ENCODE measurements at places on chromosomes 13 and 19.

- DNase-seq: no peak
Measured at GRCh38 chr13:62643799-62644524, 1228.3 kb upstream of the PCDH20 start.

- DNase-seq: no peak
Measured at GRCh38 chr19:48926909-48927308, 6.6 kb upstream of the DHDH start.

DNA sequence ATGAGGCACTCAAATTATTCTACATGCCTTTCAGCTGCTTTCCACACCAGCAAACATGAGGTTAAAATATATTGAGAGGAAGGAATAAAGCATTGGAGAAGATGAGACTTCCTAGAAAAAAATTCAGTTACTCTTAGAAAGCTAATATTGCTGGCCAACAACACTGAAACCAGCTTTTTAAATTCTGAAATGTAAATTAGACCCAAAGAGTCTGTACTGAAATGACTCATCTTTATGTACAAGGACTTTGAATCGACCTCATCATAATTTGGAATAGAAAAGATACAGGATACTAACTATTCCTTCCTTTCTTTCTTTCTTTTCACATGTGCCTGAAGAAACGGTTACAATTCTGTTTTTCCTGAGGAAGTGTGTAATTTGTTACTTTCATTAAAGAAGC, 6.5 kb upstream of the HSPH1 start:
- DNase-seq: no peak

DNA sequence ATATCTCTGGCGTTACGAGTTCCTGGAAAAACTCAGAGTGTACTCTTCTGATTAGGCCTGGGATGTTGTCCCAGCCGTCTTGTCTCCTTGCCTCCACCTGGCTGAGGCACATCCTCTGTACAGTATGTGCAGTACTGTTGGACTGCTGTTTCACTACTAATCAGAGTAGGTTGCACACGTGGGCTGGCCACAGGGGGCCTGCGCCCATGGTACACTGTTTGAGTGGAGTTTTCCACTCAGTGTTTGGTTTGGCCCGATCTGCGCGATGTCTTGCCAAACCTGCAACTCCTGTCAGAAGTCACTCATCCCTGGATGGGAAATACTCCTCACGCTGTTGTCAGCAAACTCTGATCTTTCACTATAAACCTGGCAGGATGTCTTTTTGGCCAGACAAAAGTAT, 189.6 kb upstream of the CSNK1A1L start:
- no peak for DNase-seq

DNA sequence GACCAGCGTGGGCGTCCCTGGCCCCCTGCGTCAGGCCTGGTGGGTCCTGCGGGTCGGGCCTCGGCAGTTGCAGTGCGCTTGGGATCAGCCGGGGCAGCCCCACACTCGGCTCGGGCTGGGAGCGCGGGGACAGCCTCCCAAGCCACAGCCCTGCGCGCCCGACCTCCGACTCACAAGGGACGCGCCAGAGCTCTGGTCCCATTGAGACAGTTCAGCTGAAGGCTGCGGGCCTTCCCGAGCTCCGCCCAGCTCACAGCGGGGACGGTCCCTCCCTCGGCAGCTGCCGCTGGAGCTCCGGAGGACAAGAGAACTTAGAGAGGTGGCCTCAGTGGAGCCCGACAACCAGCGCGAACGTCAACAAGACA, 45.7 kb upstream of the ZNF730 start:
- no peak for DNase-seq

GRCh38 chr19:34128558-34129250, 43.6 kb upstream of the LSM14A start:
- no peak for DNase-seq

GRCh38 chr13:26599860-26600259, 42.4 kb downstream of the WASF3 start:
- no peak for DNase-seq

DNA sequence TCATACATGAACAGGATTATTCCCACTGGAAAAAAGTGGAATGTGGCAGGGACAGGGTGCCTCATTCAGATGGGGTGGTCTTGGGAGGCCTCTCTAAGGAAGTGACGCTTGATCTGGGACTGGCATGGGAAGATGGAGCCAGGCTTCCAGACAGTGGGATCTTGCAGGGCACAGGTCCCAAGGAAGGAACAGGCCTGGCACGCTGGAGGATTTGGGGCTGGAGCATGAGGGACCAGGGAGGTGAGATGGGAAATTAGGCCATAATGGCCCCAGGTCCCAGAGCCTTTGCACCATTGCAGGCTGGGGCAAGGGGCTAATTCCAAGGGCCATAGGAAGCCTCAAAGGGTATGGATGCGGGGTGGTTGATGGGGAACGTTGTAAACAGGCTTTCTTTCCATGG, 9.2 kb downstream of the ZNF536 start:
- DNase-seq: no peak

DNA sequence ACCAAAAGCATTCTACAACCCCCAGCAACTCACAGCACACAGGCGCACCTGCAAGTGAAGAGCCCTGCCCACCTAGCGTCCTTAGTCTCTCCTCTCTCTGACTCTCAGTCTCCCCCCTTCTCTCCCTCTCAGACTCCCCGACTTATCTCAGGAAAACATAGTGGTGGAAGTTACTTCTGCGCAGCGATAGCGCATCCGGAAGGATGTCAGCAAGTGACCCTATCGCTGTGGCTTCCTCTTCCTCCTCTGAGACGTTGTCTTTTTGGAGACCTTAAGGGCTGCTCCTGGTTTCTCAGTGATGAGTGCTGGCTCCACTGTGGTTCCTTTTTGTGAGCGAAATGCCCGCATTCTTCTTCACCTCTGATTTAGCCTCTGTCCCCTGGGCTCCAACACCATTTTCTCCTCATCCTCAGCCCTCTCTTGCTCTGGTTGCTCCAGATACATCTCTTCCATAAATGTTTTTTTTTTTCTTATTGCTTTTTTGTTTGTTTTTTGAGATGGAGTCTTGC, 1.4 kb upstream of the YIF1B start:
- DNase-seq: no peak

DNA sequence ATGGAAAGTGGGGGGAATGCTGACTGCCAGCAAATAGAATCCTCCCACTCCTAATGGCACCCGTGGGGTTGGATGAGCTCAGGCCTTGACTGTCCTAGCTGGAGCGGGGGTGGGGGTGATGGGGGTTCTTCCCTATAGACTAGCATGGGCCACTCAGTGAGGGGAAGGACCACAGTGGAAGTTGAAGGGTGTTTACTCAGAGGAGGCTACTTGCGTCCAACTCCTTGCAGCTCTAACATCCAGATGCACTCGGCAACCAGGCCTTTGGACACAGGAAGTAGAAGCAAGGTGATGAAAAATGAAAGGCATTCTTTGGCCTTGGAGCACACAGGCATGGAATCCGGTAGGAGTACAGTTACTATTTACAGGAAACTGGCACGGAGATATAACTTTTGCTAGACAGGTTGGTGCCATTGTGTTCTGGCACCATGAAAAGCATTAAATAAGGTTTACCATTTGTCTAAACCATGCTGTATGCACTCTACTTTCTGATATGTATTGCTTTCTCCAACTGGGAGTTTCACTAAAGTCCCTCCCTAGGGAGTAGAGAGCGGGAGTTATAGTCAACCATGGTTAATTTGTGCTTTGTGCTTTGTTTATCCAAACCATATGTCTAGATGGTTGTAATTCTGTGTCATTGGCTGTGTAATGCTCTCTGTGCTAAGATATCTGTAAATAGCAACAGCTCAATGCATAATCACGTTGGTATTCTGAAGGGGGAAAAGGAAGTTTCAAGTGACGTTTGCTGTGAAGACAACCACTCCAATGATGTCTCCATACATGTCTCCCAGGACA, 125.3 kb downstream of the TSHZ3 start:
- no peak for DNase-seq

GRCh38 chr19:55616395-55616875, 7.9 kb downstream of the ZNF784 start:
- no peak for DNase-seq

DNA sequence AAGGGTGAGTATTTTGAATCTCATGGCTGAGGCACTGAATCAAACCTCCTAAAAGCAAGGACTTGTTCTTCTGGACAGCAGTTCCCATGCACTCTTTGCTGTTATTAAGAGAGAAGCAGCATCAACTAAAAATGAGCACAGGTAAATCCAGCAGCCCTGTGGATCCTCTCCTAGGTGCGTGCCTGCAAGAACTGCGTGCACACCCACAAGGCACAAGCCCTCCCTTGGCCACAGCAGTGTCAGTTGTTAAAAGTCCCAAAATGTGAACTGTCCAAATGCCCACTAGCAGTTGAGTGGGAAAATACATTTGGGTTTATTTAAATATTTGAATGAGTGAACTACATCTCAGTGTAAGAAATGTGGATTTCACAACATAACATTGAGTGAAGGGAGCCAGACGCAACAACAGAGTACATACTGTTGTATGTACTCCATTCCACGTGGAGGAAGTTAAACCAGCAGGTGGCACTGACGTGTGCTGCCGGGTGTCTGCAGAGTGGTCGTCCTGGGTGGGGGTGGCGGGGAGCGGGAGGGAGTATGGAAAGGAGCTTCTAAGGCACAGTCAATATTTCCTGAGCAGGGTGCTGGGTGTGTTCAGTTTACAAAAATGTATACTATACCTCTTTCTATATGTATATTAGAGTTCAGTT, 266.4 kb downstream of the NALCN start:
- no peak for DNase-seq

GRCh38 chr13:32408296-32409000, 19.5 kb downstream of the N4BP2L1 start:
- DNase-seq: no peak

GRCh38 chr13:51181786-51182383, 40.3 kb upstream of the FAM124A start:
- no peak for DNase-seq

DNA sequence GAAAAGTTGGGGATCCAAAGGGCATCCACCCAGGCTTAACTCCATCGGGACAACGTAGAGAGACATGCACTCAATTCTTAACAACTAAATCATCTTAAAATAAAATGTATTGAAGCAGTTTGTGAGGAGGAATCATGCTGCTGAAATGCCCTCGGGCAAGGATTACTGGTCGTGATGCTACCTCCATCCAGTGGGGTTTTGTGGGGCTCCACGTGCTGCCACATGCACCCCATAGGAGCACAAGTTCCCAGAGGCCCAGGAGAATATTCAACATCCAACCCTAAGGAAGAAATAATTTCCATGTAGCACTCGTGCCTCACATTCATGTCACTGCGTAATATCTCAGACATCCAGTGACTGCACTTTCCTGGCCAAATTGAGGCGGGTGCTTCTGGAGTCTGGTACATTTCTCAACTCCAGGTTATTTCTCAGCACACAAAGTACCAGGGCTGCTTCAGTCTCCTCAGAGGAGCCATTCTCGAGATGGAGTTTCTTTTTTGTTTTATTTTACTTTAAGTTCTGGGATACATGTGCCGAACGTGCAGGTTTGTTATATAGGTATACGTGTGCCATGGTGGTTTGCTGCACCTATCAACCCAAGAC, 429.8 kb downstream of the FOXO1 start:
- DNase-seq: no peak

DNA sequence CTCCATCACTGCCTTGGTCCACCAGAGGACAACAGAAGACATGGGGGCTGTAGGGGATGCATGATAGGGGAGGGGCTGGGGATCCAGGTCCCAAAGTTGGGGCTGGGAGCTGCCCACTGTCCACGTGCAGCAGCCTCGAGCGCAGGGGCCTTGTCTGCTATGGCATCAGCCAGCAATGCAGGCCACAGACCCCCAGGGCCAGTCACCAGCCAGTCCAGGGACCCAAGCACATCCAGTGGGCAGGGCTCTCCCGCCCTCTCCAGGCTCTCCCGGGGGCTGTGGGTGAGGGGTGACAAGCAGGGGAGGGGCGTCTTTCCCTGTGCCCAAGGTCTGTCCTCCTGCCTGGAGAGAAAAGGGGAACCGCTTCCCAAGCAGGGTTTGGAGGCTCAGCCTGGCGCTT, 32.8 kb downstream of the PEPD start:
- no peak for DNase-seq

GRCh38 chr13:85771856-85772255, 27.4 kb downstream of the SLITRK6 start:
- DNase-seq: no peak

DNA sequence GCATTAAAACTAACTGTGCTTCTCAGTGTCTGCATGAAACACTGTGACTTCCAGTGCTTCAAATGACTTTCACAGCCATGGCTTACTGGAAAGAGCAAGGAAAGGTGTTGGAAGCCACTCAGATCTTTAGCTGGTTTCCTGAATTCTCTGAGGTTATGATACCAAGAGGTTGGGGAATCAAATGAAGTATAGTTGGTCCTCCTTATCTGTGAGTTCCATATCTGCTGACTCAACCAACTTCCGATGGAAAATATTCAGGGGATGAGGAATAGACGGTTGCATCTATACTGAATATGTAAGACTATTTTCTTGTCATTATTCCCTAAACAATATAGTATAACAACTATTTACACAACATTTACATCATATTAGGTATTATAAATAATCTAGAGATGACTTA, 32.4 kb downstream of the EPSTI1 start:
- DNase-seq: no peak

DNA sequence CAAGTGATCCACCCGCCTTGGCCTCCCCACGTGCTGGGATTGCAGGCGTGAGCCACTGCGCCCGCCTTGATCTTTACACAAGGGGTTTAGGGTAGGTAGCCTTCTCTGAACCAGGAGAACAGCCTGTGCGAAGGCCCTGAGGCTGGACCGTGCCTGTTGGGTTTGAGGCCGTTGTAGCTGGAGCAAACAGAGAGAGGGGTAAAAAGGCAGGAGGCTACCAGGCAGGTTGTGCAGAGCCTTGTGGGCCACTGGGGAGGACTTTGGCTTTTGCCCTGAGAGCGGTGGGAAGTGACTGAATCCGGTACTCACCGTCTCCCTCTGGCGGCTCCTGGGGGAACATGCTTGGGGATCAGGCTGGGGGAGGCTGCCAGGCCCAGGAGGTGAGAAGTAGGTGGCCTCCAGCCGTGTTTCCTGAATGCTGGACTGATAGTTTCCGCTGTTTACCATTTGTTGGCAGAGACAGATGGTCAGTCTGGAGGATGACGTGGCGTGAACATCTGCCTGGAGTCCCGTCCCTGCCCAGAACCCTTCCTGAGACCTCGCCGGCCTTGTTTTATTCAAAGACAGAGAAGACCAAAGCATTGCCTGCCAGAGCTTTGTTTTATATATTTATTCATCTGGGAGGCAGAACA, 24.6 kb downstream of the SPC24 start:
- DNase-seq: peak; percentile 46

- no peak for DNase-seq
Measured at GRCh38 chr13:80237646-80238045, 103.3 kb downstream of the SPRY2 start.

Measured in stimulated activated CD8-positive, alpha-beta memory T cell treated with anti-CD3 and anti-CD28 coated beads, Interleukin-7, amount 100 ng/mL, for 1 hour (primary cell).